ENCODE measurements at places on chromosomes 5 and 9.

- DNase-seq: no peak
These were observed 144.3 kb downstream of the MUSK start for GRCh38 chr9:110812886-110813285.

DNA sequence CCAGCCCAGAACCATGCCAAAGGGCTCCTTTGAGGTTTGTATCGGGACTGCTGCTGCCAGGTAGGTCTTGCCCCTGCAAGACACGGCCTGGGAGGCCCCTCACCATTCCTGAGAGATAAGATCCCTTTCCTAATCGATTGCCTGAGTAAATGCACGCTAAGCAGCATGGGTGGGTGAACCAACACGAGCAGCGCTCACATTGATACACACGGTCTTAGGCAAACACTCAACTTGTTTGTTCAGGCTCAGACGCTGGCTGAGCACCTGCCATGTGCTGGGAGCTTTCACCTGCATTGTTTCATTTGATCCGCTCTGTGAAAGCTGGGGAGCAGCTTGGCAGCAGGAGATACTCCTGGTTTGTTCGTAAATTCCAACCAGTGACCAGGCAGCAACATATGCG lies 76.9 kb upstream of the NEURL1B start:
- no peak for DNase-seq

DNA sequence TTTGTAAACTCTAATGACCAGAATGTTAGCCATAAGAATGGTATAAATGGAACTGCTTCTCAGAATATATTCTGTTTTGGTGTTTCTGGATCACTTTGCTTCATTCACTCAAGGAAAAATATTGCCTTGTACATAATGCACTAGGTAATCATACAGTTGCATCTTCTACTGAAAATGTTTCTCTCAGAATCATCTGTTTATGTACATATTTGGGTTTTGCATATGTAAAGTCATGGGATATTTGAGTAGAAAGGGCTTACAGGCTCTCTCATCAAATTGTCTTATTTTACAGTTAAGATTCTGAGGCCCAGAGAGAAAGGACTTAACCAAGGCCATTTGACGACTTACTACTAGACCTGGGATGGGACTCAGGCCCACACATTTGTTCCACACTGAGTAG lies 97.8 kb upstream of the PALM2AKAP2 start:
- no peak for DNase-seq

DNA sequence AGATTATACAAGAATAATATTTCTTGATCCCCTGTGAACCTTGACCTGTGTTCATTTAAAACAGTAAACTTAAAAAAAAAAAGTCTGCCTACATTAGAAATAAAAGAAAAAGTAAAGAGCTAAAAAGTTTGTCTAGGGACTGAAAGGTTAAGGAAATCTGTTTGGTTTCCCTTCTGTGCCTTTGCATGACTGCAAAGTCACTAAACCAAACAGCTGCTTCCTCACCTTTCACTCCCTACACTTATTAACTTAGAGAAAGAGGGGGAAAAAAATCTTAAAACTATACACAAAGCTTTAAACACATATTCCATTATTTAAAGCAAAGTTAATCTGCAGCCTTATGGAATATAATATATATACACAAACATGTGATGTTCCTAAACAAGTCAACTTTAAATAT lies 65.1 kb downstream of the ZFR start:
- DNase-seq: no peak

- no peak for DNase-seq
These were observed 26.9 kb downstream of the ADAM19 start for GRCh38 chr5:157548513-157549282.

DNA sequence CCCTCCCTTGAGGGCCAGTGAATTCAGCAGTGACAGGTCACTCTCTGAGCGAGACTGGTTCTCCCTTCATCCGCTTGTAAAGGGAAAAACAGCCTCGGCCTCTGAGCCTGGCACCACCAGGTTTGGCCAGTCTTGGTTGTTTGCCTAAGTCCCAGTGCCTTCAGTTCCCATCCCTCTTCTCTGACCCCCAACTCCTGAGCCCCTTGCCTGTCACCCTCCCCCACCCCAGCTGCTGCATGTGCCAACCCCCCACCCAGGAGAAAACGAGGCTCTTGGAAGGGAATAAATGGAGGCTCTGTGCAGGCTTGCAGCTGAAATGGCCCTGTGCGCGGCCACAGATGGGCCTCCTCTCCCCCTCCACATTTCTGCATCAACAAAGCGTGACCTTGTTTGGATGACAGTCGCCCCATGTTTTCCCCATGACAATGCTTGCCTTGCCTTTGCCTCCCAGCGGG lies 3.1 kb downstream of the URM1 start:
- no peak for DNase-seq

DNA sequence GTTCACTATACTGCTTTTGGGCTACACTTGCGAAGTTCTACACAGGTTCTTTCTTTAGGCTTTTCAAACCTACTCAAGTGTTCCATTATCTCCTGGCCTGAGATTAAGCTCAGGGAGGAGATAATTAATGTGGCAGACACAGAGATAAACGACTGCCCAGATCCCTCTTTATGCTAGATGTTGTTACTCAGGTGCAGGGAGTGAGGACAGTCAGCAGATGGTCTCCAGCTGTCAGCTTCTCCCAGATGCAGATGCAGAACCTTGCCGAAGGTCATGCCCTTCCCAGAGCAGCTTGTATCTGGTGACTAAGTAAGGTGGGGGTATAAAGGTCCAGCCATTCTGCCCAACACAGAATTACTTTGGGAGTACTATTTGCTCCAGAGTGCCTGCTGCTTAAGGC lies 166.2 kb downstream of the ZNF462 start:
- DNase-seq: no peak

DNA sequence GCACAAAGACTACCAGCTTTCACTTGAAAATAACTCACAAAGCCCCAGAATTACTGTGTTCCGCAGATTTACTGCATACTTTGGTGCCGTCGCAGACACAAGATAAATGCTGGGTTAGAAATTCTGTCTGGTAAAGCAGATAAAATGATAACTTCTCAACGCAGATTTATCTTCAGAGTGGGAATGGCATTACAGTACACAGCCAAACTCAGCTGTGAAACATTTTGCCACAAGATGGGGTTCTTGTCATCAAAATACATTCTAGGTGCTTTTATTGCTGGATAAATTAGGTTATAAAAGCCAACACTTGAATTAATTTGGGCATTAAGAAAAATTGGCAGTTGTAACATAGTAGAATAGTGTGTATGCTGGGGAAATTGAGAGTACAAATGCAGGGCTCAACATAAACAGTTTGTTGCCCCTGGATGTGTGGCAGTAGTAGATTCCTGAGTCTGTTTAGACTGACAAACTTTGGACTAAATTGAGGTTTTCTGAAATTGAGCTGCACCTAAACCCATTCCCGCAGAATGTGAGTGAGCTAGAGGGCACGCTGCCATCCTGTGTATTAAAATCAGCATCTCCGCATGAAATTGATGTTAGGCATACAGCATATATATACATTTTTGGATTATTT lies 61.1 kb downstream of the LMNB1 start:
- DNase-seq: no peak

GRCh38 chr5:142736247-142736632 lies 33.9 kb upstream of the ARHGAP26 start:
- DNase-seq: no peak

GRCh38 chr9:28134446-28134976 lies 561.2 kb upstream of the C9orf72 start:
- DNase-seq: no peak

- no peak for DNase-seq
These were observed 1.2 kb upstream of the VPS13A start for GRCh38 chr9:77176106-77176505.

DNA sequence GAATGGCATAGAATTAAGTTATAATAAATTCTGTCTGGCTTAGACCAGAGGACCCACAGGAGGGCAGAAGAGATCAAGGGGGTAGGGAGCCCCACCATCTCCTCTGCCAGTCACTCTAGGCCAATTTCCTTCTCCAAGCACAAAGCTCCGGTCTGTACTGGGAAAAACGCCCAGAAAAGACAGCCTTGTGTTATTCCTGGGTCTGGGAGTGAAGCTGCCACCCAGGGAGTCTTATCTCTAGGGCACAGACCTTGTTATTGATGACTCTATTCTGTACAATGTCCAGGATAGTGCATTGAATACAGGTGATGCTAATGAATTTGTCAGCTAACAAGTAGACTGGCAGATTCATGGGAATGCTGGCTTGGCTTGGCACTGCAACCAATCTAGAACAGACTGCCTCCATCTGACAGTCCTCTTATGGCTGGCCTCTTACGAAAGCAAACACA lies 60.7 kb downstream of the MED27 start:
- DNase-seq: no peak

- DNase-seq: no peak
These were observed 425.2 kb downstream of the GADD45G start for GRCh38 chr9:90029996-90030395.

- no peak for DNase-seq
These were observed 165.3 kb downstream of the KDM4C start for GRCh38 chr9:6923086-6923485.

GRCh38 chr5:42252306-42252705 lies 170.9 kb upstream of the GHR start:
- no peak for DNase-seq

DNA sequence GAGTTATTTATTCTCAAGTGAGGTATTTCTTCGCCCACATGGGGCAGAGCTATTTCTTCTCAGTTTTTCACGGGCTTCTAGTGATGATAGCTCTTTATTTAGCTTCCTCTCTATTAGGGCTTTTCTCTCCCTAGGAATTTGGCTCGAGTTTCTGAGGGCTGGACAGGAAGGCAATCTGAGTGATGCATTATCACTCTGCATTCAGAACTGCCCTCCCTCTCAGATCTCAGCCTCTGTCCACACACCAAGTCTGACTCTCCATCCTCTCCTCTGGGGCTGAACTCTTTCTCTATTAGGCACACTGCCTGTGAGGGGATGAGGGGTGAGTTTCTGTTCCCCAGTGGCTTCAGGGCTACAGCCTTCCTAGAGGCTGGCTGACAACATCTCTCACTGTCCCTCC lies 14.9 kb upstream of the SCAMP1 start:
- DNase-seq: no peak

GRCh38 chr5:173902743-173903142 lies 14.6 kb downstream of the CPEB4 start:
- DNase-seq: no peak

GRCh38 chr5:81303563-81303962 lies 2.2 kb downstream of the ZCCHC9 start:
- DNase-seq: no peak

DNA sequence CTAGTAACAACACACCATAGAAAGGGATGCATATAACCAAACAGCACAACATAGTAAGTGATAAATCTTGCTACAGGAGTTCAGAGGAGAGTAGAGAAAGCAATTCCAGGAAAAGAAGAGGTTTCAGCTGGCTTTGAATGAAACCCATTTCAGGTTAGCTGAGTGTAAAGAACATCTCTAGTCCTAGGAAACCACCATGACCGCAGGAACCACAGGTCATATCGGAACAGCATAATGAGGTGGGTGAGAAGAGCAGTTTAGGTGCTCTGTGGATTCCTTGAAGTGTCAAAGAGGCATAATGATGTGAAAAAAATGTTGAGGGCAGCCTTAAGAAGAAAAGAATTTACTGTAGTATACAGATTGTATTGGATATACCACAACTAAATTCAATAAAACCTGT lies 507.5 kb downstream of the MTRR start:
- DNase-seq: no peak

- DNase-seq: no peak
These were observed 31.3 kb downstream of the FGF1 start for GRCh38 chr5:142654578-142655058.

DNA sequence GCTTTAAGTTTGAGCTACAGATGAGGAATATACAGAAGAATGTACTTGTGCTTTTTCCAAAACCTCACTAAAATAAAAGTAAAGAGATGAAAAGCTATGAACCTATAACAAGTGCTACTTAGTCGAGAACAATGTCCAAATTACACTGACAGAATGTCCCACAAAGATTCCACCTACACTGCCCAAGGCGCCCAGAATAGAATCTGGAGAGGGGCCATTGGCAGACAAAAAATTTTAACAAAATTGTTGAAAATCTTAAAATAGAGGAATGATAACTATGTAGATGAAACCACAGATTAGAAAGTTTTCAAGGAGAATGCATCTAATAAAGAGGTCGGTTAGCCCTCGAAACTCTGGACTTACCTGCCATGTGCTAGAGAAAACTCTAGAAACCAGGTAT lies 235.3 kb downstream of the CETN3 start:
- no peak for DNase-seq

DNA sequence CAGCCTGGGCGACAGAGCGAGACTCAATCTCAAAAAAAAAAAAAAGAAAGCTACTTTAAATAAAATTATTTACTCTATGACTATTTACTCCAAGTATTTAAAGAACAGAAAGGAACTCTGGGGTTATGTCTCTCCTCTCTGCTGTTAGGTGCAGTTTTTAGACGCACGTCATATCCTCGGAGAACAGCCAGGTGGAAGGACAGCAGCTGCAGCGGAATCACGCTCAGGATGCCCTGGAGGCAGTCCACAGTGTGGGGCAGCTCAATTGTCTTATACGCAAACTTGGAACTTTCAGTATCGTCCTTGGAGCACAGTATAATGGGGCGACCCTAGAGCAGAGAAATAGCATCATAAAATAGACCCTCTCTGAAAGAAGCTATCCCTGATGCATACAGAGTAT lies 10.4 kb upstream of the MAPK9 start:
- no peak for DNase-seq

- DNase-seq: no peak
These were observed 106.5 kb downstream of the THBS4 start for GRCh38 chr5:80141681-80142080.

DNA sequence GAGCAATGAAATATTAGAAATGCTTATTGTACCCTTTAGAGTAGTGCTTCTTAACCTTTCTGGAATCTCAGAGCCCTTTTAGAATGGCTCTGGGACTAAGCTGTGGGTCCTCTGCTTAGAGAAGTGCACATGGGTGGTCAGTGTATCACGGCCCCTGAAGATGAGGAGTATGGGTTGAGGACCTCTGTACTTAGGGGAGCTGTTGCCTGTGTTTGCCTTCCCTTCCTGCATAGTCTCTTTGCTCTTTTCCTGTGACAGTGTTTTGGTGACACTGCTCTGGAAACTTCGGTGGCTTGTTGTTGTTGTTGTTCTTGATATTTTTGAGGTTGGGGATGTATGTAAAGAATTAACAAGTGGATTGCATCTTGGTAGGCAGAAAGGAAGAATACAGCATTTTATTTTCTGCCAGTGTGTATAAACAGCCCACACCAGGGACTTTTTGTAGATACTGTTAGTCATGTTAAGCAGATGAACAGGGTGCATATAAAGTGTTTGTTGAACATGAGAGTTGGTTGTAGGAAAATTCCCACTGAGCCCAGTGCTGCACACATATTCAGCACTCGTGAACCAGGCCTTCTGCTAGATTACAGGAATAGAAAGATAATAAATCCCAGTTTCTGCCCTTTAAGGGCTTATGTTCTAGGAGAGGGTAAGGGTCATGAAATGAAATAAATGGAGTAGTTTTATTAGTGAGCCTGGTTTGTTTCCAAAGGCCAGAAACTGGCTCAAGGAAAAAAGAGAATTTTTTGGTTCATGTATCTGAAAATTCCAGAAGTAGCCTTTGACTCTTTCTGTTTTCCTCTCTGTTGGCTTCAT lies 199.7 kb downstream of the ARHGAP26 start:
- DNase-seq: no peak

GRCh38 chr5:119470851-119471451 lies 18.7 kb downstream of the HSD17B4 start:
- DNase-seq: peak; percentile 29

All from LoVo (cell line).